ENCODE measurements at places on chromosomes 11 and 22.

GRCh38 chr22:49730656-49731055 is 97.0 kb downstream of the BRD1 start:
- no peak for DNase-seq
- no peaks in the 10 kb centered on the region for H3K36me3 ChIP-seq

- H3K27me3 ChIP-seq, result peaks cover 4% of the 10 kb centered on the region
- no peaks in the 10 kb centered on the region for H3K4me1 ChIP-seq
- no peak overlapping the region for H3K27ac ChIP-seq
- DNase-seq, result no peak
- H3K36me3 ChIP-seq, result no peaks in the 10 kb centered on the region
Observed at GRCh38 chr22:44364751-44365130, 52.0 kb upstream of the SHISAL1 start.

DNA sequence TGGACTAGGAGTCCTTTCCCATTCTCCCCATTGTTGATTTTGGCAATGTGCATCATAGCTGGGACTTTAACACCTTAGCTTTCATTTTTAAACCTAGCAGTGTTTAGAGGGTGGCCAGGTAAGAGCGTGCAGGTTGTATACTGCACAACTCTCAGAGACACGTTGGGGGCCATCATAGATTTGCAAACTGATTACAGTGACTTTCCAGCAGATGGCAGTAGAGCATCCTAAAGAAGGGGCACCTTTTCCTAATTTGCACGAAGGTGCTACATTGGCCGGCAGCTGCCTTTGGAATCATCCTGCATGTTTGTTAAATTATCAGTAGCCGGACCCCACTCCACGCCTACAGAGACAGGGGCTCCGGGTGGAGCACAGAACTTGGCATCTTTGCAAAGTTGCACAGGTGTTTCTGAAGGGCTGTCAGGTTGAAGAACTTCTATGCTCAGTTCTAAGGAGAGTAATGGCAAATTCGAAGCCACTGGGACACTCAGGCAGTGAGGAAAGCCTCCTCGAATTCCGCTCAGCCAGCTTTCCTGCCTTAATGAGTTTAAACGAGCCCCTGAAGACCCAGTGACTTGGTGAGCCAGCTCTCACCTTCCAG is 7.7 kb downstream of the LHFPL7 start:
- H3K27me3 ChIP-seq, result peaks cover 3% of the 10 kb centered on the region
- DNase-seq, result peak; percentile 31
- no peak overlapping the region for H3K27ac ChIP-seq
- no peaks in the 10 kb centered on the region for H3K4me1 ChIP-seq

DNA sequence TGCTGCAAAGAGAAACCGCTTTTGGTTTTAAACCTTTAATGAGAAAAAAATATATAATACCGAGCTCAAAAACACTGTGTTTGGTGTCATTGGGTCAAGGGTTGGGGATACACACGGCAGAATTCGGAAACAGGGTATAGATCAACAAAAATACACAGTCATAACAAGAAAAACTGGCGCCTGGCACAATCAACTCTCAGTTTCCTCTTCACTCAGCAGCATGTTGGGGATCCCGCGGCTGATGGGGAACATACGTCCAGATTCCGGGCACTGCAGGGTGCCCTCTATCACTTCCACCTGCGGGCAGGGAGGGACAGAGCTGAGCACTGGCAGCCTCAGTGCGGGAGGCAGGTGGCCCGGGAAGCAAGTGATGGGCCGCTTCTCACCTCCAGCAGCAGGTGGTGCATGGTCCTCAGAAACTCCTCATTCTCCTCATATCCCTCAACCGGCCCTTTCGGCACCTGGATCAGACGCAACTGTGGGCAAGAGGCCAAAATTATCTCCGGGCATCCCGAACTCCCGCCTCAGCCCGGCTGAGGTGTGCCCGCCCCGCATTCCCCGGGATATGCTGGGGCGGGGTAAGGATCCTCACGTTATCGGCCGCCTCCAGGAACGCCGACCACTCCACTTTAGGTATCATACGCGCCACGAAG is 561 bp downstream of the TRMT112 start:
- peak overlapping the region; percentile 91 for H3K27ac ChIP-seq
- peaks cover 44% of the 10 kb centered on the region for H3K36me3 ChIP-seq
- peaks cover 34% of the 10 kb centered on the region for H3K4me1 ChIP-seq
- DNase-seq, result peak; percentile 38
- peak overlapping the region; percentile 71 for H3K4me3 ChIP-seq
- no peaks in the 10 kb centered on the region for H3K27me3 ChIP-seq

- H3K27me3 ChIP-seq, result no peaks in the 10 kb centered on the region
- no peak for DNase-seq
- H3K4me1 ChIP-seq, result no peaks in the 10 kb centered on the region
- no peak overlapping the region for H3K27ac ChIP-seq
- no peak overlapping the region for H3K4me3 ChIP-seq
Observed at GRCh38 chr22:36934418-36935312, 21.2 kb downstream of the CSF2RB start.

- H3K4me3 ChIP-seq, result no peak overlapping the region
- H3K4me1 ChIP-seq, result no peaks in the 10 kb centered on the region
- no peaks in the 10 kb centered on the region for H3K27me3 ChIP-seq
Observed at GRCh38 chr22:50687829-50688228, 15.2 kb downstream of the SHANK3 start.

DNA sequence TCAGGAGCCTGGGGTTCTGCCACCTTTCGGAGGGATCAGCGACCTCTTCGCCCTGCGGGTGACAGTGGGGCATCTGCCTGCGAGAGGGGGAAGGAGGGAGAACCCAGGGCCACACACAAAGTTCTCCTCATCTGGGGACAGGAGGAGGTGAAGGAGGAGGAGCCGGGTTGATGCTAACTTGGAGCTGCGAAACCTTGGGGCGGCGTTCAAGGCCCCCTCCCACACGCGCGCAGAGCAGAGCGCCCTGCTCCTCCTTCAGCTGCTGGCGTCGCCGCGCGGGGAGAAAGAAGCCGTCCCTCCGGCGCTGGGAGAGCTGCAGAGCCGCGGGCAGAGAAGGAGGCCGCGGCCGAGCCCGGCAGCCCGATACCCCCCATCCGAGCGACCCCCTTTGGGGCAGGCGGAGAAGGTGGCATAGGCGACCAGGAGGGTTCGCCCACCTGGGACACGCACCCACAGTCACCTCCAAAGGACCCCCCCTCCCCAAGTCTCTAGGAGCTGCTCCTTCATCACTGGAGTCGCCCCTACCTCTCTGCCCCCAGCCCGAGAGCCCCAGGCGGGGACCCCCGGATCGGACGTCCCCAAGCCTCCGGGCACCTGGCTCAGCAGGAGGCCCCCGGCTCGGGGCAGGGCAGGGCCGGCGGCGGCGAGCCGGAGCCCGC is at the start of gene RASD2:
RASD2 (plus strand) TSS at position 237 of the 659 bp plus-strand sequence. CDS start 5,979 bp downstream, outside the sequence.
- H3K4me3 ChIP-seq, result peak within 1 kb of the TSS; percentile 57
- DNase-seq, result peak; percentile 52
- H3K36me3 ChIP-seq, result no peaks in the 10 kb centered on the region
- no peak within 1 kb of the TSS for H3K27ac ChIP-seq
- H3K27me3 ChIP-seq, result peaks cover 26% of the 10 kb centered on the region

- H3K4me1 ChIP-seq, result no peaks in the 10 kb centered on the region
- no peaks in the 10 kb centered on the region for H3K27me3 ChIP-seq
- no peak for DNase-seq
- H3K4me3 ChIP-seq, result no peak overlapping the region
- H3K36me3 ChIP-seq, result no peaks in the 10 kb centered on the region
Observed at GRCh38 chr11:72208281-72208680, 8.3 kb upstream of the FOLR2 start.

DNA sequence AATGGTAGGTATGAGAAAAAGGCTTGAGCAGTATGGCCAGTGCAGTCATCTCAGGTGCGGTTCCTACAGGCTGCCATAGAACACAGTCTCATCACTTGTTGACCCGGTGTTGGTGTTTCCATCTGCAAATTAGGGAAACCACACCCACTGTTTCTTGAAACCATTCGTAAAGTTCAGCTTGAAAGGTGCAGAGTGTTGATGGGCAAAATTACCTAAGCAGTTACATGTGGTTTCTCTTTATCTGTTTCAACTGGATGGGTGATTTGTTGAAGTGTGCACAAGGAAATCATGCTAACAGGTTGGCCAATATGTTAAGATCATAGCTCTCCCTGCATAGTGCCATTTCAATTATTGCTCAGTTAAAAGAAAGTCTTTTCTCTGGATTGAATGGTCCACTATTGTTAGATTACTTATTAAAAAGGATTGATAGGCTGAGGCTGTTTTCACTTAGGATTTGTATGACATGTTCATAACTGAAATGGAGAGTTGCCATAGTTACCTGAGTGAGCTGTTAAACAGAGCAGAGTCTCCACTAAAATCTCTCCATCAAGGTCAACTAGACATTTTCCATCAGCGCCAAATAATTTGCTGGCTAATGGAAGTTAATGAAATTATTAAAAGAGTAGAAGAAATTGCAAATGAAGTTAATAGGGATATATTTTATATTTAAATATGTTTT is 203.1 kb upstream of the MTMR2 start:
- no peak for DNase-seq
- no peaks in the 10 kb centered on the region for H3K27me3 ChIP-seq
- no peaks in the 10 kb centered on the region for H3K36me3 ChIP-seq
- no peak overlapping the region for H3K4me3 ChIP-seq

DNA sequence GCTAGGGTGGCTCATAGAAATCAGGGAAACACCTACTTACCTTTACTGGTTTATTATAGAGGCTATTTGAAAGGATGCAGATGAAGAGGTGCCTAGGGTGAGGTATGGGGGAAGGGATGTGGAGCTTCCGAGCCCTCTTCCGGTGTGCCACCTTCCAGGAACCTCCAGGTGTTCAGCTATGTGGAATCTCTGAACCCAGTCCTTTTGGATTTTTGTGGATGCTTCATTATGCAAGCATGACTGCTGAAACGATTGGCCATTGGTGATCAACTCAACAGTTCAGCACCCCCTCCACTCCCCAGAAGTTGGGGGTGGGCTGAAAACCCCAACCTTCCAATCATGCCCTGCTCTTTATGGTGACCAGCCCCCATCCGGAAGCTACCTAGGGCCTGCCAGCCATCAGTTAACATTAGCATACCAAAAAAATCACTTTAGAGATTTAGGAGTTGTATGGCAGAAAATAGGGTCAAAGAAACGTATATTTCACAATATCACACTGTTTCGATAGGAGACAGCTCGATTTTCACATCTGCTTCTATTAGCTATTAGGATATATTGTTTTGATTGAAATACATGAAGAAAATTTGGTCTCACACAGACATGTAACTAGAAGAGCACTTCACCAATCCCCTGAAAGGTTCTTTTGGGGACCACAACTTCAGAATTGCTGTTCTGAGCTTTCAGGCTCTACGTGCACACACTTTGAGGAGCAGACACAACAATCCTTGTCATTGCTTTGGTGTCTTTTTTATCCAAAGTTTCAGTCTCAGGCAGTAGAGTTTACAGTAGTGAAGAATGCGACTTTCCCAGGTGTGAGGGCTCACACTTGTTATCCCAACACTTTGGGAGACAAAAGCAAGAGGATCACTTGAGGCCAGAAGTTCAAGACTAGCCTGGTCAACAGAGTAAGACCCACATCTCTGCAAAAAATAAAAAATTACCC is 3.3 kb upstream of the POLR2G start:
- DNase-seq, result no peak
- H3K4me3 ChIP-seq, result no peak overlapping the region
- peaks cover 33% of the 10 kb centered on the region for H3K4me1 ChIP-seq
- peaks cover 7% of the 10 kb centered on the region for H3K36me3 ChIP-seq

DNA sequence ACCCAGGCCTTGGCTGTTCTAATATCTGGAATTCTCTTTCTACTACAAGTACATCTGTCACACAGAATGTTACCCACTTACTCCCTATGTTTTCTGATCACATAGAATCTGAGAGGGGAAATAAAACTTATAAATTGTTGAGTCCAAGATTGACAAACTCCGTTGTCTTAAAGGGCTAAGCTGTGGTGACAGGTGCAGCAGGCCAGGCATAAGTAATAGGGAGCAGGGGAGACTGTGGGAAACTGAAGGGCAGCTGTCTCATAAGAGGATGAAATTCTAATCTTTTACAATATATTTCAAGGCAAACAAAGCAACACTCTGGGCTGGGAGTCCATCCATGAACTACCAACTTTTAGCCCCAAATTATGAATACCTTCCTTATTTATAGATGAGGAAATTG is 133.9 kb downstream of the SLC1A2 start:
- no peaks in the 10 kb centered on the region for H3K36me3 ChIP-seq
- no peak for DNase-seq
- H3K4me1 ChIP-seq, result no peaks in the 10 kb centered on the region
- no peaks in the 10 kb centered on the region for H3K27me3 ChIP-seq

DNA sequence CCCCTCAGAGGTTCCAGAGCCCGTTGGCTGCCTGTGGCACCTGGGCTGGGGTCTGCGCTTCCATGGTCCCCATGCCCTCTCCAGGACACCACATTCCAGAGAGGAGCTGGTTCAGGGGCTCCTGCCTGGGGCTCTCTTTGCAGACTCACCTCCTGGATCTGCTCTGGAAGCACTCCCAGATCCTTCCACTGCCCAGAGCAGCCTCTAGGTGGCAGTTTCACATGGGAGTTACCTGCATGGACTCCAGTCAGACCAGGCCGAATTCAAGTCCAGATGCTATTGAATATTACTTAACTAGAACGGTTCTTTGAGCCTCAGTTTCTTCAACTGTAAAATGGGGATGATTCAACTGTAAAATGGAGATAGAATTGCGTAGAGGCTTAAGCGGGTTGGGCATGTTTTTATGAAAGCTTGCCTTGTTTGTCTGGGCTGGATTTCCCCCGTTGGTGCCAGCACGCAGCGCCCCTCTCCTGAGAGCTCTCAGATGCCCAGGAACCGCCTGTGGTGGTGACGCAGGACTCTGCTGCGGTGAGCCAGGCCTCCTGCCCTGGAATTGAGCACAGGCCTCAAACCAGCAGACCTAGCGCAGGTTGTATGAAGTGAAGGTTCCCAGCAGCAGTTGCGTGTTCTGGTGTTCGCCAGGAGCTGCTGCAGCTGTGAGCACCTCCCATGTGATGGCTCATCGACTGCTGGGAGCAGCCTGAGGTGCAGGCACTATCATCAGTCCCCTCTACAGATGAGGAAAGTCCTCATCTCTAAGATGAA is 44.2 kb downstream of the LMO1 start:
- peak; percentile 30 for DNase-seq
- H3K27me3 ChIP-seq, result no peaks in the 10 kb centered on the region
- H3K4me3 ChIP-seq, result no peak overlapping the region
- H3K27ac ChIP-seq, result no peak overlapping the region

DNA sequence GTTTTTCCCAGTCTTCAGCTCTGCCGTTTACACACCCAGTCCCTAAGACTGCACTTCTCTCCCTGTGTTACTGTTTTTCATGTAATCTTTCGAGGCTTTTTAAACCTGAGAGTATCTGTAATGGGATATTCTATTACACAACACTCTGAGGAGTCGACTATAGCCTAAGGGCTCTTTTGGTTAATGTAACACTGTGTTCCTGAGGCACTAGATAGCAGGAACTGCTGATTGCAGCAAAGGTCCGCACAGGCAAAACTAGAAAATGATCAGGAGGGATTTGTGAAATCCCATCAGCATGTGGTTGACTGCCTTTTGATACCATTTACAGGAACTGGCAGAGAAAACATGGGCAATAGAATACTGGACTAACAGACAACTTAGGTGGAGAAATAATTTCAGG is 512.3 kb upstream of the RAG2 start:
- no peak for DNase-seq
- H3K27me3 ChIP-seq, result peaks cover 3% of the 10 kb centered on the region
- H3K4me1 ChIP-seq, result no peaks in the 10 kb centered on the region

GRCh38 chr22:44293876-44294275 is 18.9 kb downstream of the SHISAL1 start:
- no peaks in the 10 kb centered on the region for H3K27me3 ChIP-seq
- no peak for DNase-seq

- peaks cover 11% of the 10 kb centered on the region for H3K27me3 ChIP-seq
- H3K4me1 ChIP-seq, result no peaks in the 10 kb centered on the region
- DNase-seq, result no peak
Observed at GRCh38 chr22:45631140-45631840, 40.3 kb upstream of the ATXN10 start.

GRCh38 chr11:66011785-66012303 is at the start of gene CST6:
CST6 (plus strand) TSS chr11:66012008; CDS start chr11:66012045, 37 bp downstream.
- H3K4me3 ChIP-seq, result no peak within 1 kb of the TSS
- H3K36me3 ChIP-seq, result no peaks in the 10 kb centered on the region
- H3K27ac ChIP-seq, result no peak within 1 kb of the TSS
- H3K27me3 ChIP-seq, result no peaks in the 10 kb centered on the region
- DNase-seq, result no peak

Measured in DND-41 (cell line).